ENCODE measurements at places on chromosomes 1 and 21.

- no peak for DNase-seq
Measured at GRCh38 chr1:26009796-26010447, 11.7 kb upstream of the EXTL1 start.

- DNase-seq = no peak
Measured at GRCh38 chr1:179742717-179743678, at the start of gene FAM163A. Gene FAM163A (plus strand): TSS chr1:179743291. CDS start chr1:179813098, 69,807 bp downstream.

DNA sequence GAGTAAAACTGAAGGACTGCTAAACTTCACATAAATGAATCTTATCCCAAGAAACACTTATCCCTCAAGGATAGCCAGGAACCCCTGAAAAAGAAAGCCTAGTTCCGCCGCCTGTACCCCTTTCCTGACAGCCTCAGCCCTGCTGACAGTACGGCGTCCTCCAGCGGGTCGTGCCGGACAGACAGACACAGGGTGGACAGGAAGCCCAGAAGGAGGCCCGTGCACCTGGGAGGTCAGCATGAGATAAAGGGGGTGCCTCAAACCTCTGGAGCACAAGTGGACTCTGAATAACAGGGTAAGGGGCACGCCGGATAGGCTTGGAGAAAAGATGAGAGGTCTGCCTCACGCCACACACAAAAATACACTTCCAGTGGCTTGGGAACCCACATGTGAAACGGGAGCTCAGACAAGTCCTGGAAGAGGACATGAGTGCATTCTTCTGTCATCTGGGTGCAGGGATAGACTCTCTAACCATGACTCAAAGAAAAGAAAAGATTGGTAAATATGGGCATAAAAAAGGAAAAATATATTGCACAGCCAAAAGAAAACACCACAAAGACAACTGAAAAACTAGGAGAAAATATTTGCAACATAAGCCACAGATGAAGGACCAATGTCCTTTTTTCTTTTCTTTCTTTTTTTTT is 17.3 kb upstream of the ADARB1 start:
- DNase-seq = no peak

GRCh38 chr1:70714149-70714548 is 303.1 kb downstream of the CTH start:
- DNase-seq = no peak

GRCh38 chr1:37478451-37478881 is 4.1 kb downstream of the ZC3H12A start:
- DNase-seq = peak; percentile 59

- no peak for DNase-seq
Measured at GRCh38 chr1:11675325-11675724, 5.6 kb downstream of the MAD2L2 start.

DNA sequence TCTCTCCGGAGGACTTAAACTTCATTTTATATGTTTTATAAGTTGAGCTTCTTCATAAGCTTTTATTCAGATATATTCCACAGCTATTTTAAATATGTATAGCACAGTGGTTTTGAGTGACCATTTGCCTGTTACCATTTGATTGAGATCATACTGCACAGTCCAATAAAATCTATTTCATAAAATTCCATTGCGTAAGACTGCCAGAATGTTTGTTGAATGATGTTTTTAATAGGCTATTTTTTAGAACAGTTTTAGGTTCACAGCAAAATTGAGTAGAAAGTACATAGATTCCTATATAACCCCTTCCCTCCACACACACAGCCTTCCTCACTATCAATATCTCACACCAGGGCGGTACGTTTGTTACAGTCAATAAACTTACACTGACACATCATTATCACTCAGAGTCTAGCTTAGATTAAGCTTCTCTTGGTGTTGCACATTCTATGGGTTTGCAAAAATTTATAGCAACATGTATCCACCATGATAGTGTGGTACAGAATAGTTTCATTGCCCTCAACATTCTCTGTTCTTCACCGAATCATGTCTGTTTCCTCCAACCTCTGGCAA is 207.9 kb downstream of the TPR start:
- no peak for DNase-seq

- DNase-seq = no peak
Measured at GRCh38 chr21:35926003-35926740, 134.2 kb downstream of the SETD4 start.

- DNase-seq = no peak
Measured at GRCh38 chr1:194600716-194601115, 1414.3 kb upstream of the B3GALT2 start.

- no peak for DNase-seq
Measured at GRCh38 chr1:24987875-24988557, 57.9 kb upstream of the RUNX3 start.

GRCh38 chr1:178055779-178056471 is 38.0 kb upstream of the RASAL2 start:
- no peak for DNase-seq

- DNase-seq = no peak
Measured at GRCh38 chr1:27686223-27686990, 14.4 kb upstream of the IFI6 start.

DNA sequence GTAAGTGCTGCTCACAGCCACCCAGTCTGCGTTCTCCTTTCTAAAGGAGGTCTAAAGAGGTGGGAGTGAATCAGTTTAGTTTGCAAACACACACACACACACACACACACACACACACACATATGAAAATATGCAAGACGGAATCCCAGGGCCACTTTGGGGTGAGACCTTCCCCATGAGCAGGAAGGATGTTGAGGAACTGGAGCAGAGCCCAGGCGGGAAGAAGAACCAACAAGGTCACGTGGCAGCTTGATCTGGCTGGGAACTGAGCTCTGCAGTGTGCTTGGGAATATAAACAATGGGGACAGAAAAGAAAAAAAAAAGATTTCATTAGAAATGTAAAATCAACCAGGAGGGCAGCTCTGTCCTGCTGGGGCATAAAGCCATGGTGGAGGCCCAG is 32.6 kb downstream of the OR2G3 start:
- no peak for DNase-seq

GRCh38 chr21:37878946-37879660 is 37.2 kb downstream of the KCNJ6 start:
- DNase-seq = no peak

GRCh38 chr1:5427026-5427613 is 565.1 kb downstream of the NPHP4 start:
- no peak for DNase-seq

GRCh38 chr21:35198982-35199732 is 150.1 kb upstream of the RUNX1 start:
- DNase-seq = no peak

GRCh38 chr1:64472040-64472376 is 2.1 kb downstream of the CACHD1 start:
- DNase-seq = no peak

DNA sequence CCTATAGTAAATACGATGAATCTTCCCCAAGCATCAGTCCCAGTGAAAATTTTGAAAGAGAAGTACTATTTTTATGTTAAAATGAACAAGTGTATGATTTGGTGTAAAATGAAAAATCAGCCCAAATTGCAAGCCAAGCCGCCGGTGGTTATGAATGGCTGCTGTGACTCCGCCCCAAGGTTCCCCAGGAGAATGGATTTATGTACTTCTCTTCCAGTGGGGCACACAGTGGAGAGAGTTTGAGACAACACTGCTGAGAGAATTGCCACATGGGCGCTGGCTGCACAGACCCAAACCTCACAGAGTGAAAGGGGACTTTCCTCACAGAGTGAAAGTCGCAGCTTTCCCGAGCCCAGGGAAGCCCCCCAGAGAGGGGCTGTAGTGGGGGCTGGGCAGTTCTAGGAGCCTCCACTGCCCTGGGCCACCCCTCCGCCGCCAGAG is 24.0 kb downstream of the CDK18 start:
- DNase-seq = no peak

GRCh38 chr1:162389021-162389818 is 7.7 kb downstream of the C1orf226 start:
- no peak for DNase-seq

DNA sequence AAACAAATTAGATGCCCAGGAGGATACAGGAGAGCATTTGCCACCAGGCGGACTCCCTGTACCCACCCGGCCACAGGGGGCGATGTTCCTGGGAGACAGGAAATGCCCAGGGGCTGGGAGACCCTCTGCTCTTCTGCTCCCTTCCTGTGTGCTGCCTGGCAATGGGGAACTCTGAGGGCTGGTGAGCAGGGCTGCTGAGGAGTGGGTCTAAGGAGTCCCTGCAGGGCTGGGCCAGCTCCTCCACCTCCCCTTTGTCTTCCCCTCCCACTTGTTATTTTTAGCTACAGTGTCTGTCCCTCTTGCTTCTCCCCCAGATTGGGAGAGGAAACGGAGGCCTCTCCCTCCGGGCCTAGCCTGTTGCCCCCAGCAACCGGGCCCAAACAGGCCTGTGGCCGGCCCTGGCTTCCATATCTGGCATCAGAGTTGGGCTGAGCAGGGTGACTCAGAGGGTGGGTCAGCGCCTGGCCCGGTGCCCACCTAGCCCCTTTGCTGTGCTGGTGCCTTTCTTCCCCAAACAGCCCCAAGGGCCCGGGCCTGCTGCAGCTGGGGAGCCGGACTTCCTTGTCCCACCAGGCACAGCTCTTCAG is 11.6 kb downstream of the LMNA start:
- DNase-seq = no peak

DNA sequence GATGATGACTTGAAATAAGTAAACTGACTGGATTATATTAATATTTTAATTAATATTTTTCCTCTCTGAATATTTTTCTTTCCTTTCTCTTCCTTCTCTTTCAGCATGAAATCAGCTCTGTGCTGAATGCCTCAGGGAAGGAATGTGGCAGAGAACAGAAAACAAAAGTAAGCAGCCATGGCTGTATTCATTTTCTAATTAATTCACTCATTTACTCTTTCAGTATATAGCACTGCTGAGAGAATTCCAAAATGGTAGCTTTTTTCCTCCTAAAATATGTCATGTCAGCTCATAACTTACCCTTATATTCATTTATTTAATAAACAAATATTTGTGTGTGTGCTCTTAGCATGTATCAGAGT is 522.5 kb downstream of the PTPRC start:
- DNase-seq = no peak

GRCh38 chr1:236120721-236121153 is 21.6 kb upstream of the GPR137B start:
- DNase-seq = no peak

DNA sequence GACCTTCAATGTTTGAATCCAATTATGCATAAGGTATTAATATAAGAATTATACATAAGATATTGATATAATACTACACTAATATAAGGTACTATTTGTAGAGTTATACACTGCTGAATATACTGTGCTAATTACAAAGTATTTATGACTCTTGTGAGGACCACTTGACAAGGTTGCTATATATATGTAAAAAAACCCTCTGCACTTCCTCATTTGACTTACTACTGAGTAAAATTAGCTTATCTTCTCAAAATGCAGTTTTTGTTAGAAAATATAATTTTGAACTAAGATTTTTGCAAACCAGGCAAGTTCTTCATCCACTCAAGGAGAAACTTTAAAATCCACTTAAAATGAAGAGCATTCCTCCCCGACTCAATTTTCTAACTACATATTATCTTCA is 8.5 kb downstream of the SIKE1 start:
- no peak for DNase-seq

Data from activated CD8-positive, alpha-beta memory T cell treated with anti-CD3 and anti-CD28 coated beads for 4 hours (primary cell).